ENCODE measurements at places on chromosomes 4 and X. TPM values are rescaled to one million over a fixed set of nuclear protein-coding genes. Genes with fewer than 3 reads are reported as not detected.

The MAGED4B gene
- 10.2 TPM for total RNA-seq

The GRPEL1 gene
- total RNA-seq, result 65.7 TPM

The PSAPL1 gene
- 0.32 TPM for total RNA-seq

The CXorf49 gene
- total RNA-seq, result not detected

The TMEM271 gene
- not detected for total RNA-seq

The TCEAL4 gene
- total RNA-seq, result 117 TPM

The ZIC3 gene
- not detected for total RNA-seq

The PPP4R3C gene
- total RNA-seq, result not detected

The AP1S2 gene
- 16.7 TPM for total RNA-seq

The PAGE4 gene
- not detected for total RNA-seq

The ITIH6 gene
- total RNA-seq, result not detected

The MAGEA12 gene
- 0.29 TPM for total RNA-seq

The ZNF280C gene
- 2.4 TPM for total RNA-seq

The ARL9 gene
- total RNA-seq, result not detected

The GLA gene
- total RNA-seq, result 160 TPM

The FABP2 gene
- not detected for total RNA-seq

The AGTR2 gene
- total RNA-seq, result not detected

The TLR2 gene
- total RNA-seq, result 0.79 TPM

The SPANXN3 gene
- total RNA-seq, result not detected

The MAGEB17 gene
- total RNA-seq, result not detected

The SH3RF1 gene
- total RNA-seq, result 7.2 TPM

The CSAG2 gene
- total RNA-seq, result not detected

The RS1 gene
- not detected for total RNA-seq

The F9 gene
- total RNA-seq, result not detected

The SERPINA7 gene
- total RNA-seq, result not detected

The PTPN13 gene
- 3.7 TPM for total RNA-seq

The RUFY3 gene
- 7.1 TPM for total RNA-seq

The SMR3A gene
- not detected for total RNA-seq

The RHOXF2 gene
- total RNA-seq, result not detected

The MED28 gene
- 29.1 TPM for total RNA-seq

The DACH2 gene
- total RNA-seq, result not detected

The HTR2C gene
- total RNA-seq, result not detected

The CT45A5 gene
- total RNA-seq, result 0.08 TPM

The GPR143 gene
- total RNA-seq, result 0.21 TPM

The MTTP gene
- total RNA-seq, result not detected

The RAPGEF2 gene
- 16.3 TPM for total RNA-seq

All from A549 treated with AZD2906 at 1 μM for 4 hours (cell line).